ENCODE measurements at places on chromosomes 11 and 22.

DNA sequence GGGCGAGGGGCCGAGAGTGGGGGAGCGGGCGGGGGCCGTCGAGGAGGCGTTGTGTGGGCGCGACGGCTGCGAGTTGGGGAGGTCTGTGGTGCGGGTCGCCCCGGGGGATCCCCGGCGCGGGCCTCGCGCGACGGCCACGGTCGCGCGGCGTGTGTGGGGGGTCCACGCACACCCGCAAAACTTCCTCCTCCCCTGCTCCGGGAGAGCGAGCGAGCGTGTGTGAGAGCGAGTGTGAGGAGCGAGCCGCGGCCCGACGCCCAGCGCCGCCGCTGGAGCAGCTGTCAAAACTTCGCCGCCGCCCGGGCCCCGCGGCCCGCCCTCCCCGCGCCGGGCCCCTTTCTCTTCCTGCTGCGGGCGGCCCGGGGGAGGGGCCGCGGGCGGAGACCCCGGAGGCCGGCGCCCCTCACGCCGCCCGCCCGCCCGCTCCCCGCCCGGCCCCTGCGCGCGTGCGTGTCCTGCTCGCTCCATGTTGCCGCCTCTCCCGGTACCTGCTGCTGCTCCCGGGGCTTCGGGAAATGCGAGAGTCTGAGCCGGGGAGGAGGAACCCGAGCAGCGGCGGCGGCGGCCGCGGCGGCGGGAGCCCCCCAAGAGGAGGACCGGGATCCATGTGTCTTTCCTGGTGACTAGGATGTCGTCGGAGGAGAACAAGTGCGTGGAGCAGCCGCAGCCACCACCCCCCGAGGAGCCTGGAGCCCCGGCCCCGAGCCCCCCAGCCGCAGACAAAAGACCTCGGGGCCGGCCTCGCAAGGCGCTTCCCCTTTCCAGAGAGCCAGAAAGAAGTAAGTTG is 9.0 kb upstream of the CCT8L2 start:
- no peak for DNase-seq

DNA sequence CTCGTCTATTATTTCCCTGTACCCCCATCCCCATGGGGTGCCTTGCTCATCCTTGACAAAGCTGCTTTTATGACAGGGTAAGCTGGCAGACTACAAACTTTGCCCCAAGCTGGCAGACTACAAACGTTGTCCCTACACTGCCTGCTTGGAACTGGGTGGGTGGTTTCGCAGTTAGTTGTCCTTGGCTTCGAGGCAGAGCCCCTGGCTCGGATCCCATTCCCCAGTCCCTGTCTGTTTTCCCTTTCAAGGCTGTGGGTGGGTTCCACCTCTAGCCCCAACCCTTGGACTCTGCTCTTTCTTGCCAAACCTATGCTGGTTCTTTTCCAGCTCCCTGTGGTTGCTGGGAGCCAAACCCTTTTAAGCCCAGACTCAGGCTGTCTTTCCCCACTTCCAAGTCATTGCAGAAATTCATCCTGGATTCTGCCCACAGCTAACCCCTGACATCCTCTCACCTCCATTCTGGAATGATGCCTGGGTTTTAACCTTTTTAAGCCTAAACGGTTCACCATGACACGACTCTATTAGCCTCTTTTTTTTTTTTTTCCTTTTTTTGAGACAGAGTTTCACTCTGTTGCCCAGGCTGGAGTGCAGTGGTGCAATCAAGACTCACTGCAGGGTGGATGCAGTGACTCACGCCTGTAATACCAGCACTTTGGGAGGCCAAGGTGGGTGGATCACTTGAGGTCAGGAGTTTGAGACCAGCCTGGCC is 9.2 kb upstream of the RBM14 start:
- no peak for DNase-seq

- no peak for DNase-seq
Observed at GRCh38 chr11:116716621-116717020, 56.2 kb downstream of the BUD13 start.

DNA sequence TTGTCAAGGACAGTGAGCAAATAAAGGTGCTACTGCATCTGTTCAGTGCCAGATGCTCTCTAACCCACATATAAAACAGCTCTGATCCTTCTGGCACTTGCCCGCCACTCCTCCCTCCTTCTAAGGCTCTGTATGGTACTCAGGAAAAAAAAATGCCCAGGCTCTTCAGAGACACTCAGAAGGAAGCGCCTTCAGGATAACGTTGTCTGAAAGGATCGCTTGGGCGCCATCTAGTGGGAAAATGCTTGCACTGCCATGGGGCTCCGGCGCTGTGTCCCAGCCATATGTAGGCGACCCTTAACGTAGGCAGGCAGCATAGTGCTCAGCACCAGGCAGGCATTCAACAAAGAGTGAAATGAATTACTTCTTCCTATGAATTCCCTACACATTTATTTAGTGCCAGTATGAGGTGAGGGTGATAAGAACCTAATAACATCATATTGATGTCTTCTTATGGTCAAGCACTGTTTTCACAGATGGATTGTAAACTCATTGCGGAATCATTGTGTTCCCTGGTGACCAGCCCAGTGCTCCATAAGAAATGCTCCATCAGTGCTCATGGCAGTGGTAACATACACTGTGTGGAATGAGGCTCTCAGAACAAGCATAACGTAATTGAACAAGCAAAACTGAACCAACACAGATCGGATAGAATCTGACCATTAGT is 39.6 kb downstream of the PAMR1 start:
- DNase-seq, result peak; percentile 85

- DNase-seq, result no peak
Observed at GRCh38 chr11:45477588-45477987, 187.8 kb downstream of the CHST1 start.

DNA sequence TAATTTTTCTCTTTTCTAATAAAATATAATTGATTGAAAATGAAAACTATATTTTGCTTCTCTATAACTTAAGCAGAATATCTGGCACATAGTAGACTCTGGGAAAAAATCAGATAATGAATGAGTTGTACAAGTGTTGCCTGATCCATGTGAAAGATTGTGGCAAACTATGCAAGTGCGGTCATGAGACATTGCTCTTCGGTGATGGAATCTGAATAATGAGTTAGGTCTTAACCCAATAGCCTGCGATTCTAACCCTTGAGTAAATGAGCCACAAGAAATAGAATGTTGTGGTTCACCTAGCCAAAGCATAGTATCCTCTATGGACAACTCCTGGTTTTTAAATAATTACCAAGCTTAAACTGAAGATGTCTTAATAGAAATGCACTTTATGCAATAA is 333.7 kb upstream of the LUZP2 start:
- DNase-seq, result no peak

- no peak for DNase-seq
Observed at GRCh38 chr22:41216984-41217383, 11.9 kb downstream of the L3MBTL2 start.

DNA sequence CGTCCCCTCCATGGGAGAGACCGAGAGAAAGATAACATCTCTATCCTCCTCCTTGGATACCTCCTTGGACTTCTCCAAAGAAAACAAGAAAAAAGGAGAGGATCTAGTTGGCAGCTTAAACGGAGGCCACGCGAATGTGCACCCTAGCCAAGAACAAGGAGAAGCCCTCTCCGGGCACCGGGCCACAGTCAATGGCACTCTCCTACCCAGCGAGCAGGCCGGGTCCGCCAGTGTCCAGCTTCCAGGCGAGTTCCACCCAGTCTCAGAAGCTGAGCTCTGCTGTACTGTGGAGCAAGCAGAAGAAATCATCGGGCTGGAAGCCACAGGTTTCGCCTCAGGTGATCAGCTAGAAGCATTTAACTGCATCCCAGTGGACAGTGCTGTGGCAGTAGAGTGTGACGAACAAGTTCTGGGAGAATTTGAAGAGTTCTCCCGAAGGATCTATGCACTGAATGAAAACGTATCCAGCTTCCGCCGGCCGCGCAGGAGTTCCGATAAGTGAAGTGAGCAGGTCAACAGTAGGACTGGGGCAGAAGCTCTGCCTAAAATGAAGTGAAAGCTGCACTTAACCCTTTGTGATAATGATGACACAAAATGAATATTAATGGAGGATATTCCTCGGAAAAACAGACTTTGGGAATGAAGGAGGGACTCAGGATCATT is 65.3 kb downstream of the WNT11 start:
- no peak for DNase-seq

DNA sequence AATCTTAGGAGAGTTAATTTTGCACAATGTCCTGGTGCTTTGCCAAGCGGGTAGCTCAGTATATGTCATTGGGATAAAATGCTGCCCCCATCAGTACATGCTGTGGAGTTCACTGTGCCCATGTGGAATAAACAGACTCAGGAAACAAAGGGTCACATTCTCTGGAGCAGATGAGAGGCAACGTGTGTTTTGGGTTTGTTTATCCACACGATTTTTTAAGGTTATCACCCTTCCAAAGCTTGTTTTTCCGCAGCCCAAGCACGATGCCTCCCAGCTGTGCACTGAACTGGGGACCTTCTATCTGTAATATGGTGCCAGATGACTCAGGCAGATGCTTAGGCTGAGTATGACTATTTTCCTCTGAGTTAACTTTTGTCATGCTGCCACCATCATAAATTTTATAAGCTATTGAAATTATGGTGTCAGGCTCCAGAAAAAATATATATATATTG is 6.5 kb downstream of the OR4D6 start:
- DNase-seq, result no peak

- DNase-seq, result no peak
Observed at GRCh38 chr22:37221424-37222333, 9.4 kb upstream of the SSTR3 start.

GRCh38 chr22:44243761-44244160 is 63.0 kb downstream of the PARVG start:
- no peak for DNase-seq

DNA sequence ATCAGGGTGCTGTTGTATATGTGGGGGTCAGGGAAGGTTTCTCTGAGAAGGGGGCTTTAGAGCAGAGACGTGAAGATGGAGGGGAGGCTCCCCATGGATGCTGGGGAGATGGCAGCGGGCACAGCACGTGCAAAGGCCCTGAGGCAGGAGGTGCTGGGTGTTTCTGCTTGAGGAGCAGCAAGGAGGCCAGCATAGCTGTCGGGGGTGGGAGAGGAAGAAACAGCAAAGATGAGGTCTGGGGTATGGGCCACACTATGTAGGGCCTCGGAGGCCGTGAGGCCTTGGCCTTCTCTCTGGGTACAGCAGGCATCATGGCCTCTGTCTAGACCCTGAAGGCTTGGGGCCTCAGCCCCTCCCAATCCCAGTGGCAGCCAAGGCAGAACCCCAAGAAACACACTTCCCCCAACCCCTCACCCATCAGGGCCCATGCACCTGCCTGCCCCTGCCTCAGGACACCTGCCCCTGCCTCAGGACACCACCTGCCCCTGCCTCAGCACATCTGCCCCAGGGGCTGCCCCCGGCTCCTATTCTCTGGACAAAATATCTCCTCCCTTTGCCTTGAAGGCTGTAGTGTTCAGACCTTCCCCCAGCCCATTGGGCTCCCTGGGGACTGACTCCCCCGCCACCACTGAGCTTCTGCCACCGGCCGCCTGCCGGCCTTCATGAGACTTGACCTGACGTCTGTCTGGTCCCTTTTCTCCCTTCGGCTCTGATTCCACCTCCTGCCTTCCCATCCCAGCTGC is 6.2 kb downstream of the ALDH3B1 start:
- DNase-seq, result no peak

DNA sequence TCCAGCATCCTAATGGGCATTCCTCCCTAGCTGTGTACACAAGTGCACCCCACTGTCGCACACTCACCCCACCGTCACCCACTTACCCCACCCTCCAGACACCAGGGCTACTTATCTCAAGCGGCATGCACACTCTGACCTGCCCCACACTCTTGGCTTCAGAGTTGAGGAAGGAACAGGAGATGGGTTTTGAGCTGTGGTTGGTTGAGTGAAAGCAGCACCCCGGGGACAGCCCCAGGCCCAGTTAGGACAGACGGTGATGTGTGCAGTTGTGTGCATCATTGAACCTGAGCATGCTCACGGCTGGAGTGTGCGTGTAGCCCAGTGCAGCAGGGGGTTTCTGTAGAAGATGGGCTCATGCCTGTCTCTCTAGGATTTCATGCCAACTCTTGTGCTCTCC is 32.5 kb downstream of the AHNAK start:
- no peak for DNase-seq

DNA sequence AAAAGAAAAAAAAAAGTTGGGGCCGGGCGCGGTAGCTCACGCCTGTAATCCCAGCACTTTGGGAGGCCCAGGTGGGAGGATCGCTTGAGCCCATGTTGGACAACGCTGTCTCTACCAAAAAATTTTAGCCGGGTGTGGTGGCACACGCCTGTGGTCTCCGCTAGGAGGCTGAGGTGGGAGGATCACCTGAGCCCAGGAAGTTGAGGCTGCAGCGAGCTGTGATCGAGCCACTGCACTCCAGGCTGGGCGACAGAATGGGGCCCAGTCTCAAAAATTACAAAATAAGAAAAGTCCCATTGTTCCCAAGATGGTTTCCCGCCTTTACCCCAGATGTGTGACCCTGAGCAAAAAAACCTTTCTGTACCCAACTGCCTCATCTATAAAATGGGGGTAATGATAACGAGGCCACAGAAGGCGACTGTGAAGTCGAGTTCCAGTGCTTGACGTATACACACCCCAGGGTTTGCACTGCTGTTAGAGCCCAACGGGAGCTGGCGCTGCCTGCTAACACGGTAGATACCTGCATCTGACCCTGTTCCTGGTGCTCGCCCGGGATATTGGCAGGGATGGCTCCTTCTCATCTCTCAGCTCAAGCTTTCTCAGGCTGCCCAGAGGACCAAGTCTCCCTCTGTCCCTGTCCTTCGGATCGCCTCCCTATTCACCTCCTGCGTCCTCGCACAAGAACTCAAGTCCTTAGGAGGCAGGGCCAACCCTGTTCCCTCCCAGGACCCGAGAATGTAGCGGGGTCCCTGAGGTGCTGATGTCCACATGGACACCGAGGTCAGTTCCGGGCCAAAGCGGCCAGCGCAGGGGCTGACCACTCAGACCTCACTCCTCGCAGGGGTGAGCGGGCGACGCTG is 1.1 kb upstream of the RPLP2 start:
- DNase-seq, result no peak

- no peak for DNase-seq
Observed at GRCh38 chr11:122788781-122789535, 49.3 kb upstream of the CRTAM start.

GRCh38 chr11:21037850-21038249 is 368.5 kb downstream of the NELL1 start:
- no peak for DNase-seq

GRCh38 chr11:113174882-113175281 is 139.5 kb upstream of the TTC12 start:
- no peak for DNase-seq

DNA sequence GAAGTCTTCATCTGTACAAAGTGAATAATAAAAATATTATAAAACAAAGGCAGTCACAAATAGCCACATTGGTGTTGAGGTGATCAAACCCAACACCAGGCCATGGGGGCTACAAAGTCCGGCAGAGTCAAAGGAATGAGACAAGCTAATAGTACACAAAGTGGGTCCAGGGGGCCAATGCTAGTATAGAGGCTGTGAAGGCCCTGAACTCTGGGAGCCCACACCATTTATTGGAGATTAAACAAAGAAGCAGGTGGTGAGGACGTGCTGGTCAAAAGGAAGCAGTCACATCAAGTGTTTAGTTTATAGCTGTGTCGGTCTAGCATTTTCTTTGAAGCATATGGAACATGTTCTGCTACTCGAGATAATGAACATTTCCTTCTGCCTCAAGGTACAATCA is 58.6 kb upstream of the CCT8L2 start:
- no peak for DNase-seq

Data from NCI-H1930 (cell line).